ENCODE measurements at places on chromosomes 12 and 14. TPM values are rescaled to one million over a fixed set of nuclear protein-coding genes. Genes with fewer than 3 reads are reported as not detected.

- peak; percentile 73 for DNase-seq
- H3K4me3 ChIP-seq, result peak overlapping the region; percentile 88
- no peaks in the 10 kb centered on the region for H3K4me1 ChIP-seq
- peak overlapping the region; percentile 76 for H3K27ac ChIP-seq
These were observed 490 bp downstream of the RILPL1 start for GRCh38 chr12:123532808-123533649.

- H3K4me3 ChIP-seq, result no peak overlapping the region
- no peaks in the 10 kb centered on the region for H3K36me3 ChIP-seq
- H3K4me1 ChIP-seq, result no peaks in the 10 kb centered on the region
- no peak overlapping the region for H3K27ac ChIP-seq
- DNase-seq, result no peak
These were observed 4.9 kb upstream of the PTCSC3 start for GRCh38 chr14:36181417-36181816.

The CLEC1A gene
- 13.2 TPM for total RNA-seq

DNA sequence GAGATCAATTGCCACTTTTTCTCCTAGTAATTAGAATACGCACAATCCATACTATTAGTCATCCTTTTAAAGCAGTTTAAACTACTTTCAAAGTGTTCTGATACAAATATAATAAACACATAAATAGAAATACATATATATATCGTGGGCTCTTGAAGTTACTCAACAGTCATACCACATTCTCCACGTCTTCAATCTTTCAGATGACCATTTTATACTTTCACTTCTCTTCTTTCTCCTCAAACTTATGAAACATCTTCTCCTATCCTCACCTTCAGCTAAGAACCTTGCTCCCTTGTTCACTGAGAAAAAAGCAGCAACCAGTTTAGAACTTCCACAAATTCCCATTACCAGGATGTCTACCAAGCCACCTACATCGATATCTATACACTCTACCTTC, 19.2 kb downstream of the CEP290 start:
- DNase-seq, result no peak
- H3K4me3 ChIP-seq, result no peak overlapping the region
- H3K27ac ChIP-seq, result no peak overlapping the region
- no peaks in the 10 kb centered on the region for H3K27me3 ChIP-seq
- H3K36me3 ChIP-seq, result peaks cover 30% of the 10 kb centered on the region
- no peaks in the 10 kb centered on the region for H3K4me1 ChIP-seq

DNA sequence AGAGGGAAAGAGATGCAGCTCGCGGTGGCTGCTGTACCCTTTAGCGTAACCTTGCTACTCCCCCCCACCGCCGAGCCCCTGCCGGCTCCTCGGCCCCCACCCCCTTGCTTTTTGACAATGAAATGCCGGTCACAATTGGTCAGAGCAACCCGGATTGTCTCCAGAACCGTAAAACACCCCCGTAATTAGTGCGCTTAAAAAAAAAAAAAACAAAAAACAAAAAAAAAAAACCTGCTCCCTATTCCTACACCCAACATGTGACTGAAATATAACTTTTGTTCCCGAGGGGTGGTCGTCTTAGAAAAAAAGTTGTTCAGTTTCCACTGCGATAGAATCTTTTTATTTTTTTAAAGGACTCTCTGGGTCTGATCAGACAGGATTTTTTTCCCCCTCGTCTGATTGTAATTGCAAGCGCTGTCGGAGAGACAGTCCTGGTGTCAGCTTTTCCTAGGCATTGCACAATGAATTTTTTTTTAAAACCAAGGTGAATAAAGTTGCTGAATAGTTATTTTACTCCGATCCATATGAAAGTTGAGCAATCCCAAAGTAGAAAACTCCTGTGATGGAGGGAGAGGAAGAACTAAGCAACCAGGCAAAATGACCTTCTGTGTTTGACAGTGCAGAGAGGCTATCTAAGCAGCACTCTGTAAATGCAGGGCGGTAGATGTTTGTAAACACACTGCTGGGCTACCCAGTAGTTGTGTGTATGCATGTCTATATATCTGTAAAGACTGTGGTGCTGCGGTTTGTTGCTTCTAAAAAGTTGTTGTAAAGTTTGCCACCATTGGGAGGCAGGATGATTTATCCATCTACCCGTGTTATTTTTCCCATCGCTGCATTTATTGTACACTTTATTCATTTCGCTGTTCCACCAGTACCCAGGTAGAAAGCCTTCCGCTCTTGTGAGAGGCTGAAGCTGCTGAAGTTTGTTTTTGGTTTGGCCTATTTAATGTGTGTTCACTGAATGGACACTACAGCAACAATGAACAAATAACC, 1.1 kb downstream of the ETV6 start:
- H3K27me3 ChIP-seq, result no peaks in the 10 kb centered on the region
- peak overlapping the region; percentile 95 for H3K27ac ChIP-seq
- no peak for DNase-seq
- no peaks in the 10 kb centered on the region for H3K36me3 ChIP-seq
- H3K4me1 ChIP-seq, result peaks cover 17% of the 10 kb centered on the region

GRCh38 chr12:56565510-56566101, 44.0 kb downstream of the RBMS2 start:
- no peaks in the 10 kb centered on the region for H3K4me1 ChIP-seq
- peaks cover 33% of the 10 kb centered on the region for H3K36me3 ChIP-seq
- H3K27me3 ChIP-seq, result no peaks in the 10 kb centered on the region
- peak overlapping the region; percentile 73 for H3K27ac ChIP-seq

Data from ascending aorta (tissue), 2 donors.